Activated CD8-positive, alpha-beta memory T cell treated with anti-CD3 and anti-CD28 coated beads, Interleukin-2, amount 50 U/mL, for 4 hours (primary cell): ENCODE measurements at places on chromosomes 16 and 17.

- DNase-seq, result no peak
Observed at GRCh38 chr16:89981414-89981813, 32.9 kb downstream of the DEF8 start.

DNA sequence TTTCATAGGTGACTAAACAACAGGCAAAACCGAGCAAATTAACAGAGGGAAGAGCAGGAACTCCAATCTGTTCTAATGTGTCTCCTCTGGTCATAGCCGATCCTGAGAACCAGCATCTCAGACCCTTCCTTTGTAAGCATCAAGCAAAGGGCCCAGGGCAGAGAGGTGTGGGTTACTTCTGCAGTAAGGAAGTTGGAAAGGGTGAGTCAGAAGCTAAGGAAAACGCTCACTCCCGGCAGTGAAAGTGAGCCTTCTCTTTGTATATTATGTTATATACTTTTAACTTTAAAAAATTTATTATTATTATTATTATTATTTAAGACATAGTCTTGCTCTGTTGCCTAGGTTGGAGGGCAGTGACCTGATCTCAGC is 77.7 kb downstream of the MRM3 start:
- no peak for DNase-seq

DNA sequence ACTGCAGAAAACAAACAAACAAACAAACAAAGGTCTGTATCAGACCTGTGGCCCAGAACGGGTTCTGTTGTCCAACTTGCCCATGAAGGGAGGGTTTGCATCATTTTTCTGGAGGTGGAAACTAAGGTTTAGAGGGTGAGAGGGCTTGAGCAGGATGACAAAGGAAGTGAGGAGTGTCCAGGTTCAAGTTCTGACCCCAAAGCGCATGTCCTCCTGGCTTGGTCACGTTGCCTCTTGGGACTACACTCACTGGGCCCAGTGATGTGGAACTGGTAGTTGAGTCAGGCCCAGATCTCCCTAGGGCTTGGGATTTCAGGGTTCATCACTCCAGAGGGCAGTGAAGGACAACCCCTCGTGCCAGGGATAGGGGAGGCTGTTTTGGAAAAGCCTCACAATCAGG is 1.8 kb downstream of the SREBF1 start:
- DNase-seq, result no peak

DNA sequence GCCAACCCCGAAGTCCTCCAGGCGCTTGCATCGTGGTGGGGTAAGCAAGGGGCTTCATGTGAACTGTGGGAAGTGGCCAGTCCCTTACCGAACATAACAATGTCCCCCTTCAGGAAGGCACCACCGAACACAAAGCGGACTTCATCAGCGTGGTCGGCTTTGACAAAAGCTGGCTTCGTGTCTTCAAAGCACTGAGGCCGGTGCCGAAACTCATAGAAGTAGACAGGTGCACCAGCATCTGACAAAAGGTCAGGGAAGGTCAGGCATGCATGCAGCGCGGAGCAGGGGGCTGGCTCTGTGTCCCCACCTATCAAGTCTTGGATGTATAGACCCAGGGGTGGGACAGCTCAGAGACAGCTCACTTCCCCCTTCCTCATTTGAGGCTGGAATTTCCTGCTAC is 16.6 kb upstream of the CES1 start:
- no peak for DNase-seq

DNA sequence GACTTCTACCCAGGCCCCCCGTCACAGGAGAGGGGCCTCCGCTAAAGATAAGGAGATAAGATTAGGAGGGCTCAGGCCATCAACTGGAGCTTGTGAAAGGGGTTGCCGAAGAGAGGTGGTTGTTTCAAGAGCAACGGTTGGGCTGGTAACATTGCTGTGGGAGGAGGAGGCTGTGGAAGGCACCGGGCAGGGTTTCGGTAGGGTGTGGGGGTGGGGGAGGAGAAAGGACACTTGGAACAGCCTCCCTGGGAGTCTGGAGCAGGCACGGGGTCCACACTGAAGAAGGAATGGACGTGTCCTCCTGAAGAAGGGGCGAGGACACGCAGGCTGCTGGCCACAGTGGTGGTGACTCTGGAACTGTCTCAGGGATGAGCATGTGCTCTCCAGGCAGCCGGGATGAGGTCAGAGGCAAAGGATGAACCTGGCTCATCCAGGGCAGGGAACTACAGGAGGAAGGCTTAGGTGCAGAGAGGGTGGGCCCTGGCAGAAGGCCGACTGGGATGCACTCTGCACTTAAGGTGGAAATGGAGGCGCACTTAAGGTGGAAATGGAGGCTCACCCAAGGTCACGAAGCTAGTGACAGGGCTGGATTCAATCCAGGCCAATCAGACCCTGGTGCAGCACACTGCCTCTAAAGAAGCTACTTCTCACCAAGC is 1.2 kb upstream of the EPX start:
- DNase-seq, result no peak

- no peak for DNase-seq
Observed at GRCh38 chr17:3497101-3497500, 21.3 kb downstream of the ASPA start.

DNA sequence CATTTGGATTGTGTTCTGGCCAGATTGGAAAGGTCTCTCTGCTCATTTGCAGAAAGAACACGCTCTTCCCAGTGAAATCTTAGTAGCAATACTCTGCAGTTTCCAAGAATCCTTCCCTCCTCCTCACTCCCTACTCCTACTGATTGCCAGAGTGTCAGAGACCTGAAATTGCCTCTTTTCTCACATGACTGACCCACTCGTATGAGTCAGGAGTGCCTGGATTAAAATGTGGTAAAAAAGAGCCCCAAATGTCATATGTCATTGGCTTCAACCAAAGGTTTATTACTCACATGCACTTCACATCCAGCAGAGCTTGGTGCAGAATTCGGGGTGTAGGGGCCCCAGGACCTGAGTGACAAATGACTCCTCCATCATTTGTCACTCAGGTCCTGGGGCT is 39.7 kb upstream of the IRX3 start:
- DNase-seq, result no peak

GRCh38 chr17:60386147-60387058 is 5.5 kb downstream of the USP32 start:
- no peak for DNase-seq

DNA sequence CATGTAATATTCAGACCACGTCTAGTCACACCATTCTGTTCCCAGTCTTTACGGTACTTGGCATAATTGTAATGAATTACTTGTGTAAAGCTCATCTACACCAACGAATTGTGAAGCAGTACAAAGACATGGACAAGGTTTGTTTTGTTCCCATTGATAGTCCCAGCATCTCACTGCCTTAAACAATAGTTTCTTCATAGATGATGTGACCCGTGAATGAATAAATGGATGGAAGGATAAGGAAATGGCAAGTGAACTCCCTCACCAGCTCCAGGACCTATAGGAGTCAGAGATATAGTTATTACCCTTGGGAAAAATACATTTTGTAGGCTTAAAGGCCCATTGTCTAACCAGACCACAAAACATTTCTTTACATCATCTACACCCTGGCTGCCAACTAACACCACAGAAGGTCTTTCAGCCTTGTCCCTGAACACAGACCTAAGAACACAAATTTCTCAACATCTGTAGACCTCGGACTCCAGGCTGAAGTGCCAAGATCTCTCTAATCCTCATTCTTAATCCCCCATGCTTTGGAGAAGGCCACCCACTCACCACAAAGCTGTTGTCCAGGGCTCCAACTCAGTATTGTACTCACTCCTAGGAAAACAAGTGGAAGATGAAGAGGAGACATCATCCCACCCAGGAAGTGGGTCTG is 38.2 kb downstream of the MAF start:
- DNase-seq, result no peak

DNA sequence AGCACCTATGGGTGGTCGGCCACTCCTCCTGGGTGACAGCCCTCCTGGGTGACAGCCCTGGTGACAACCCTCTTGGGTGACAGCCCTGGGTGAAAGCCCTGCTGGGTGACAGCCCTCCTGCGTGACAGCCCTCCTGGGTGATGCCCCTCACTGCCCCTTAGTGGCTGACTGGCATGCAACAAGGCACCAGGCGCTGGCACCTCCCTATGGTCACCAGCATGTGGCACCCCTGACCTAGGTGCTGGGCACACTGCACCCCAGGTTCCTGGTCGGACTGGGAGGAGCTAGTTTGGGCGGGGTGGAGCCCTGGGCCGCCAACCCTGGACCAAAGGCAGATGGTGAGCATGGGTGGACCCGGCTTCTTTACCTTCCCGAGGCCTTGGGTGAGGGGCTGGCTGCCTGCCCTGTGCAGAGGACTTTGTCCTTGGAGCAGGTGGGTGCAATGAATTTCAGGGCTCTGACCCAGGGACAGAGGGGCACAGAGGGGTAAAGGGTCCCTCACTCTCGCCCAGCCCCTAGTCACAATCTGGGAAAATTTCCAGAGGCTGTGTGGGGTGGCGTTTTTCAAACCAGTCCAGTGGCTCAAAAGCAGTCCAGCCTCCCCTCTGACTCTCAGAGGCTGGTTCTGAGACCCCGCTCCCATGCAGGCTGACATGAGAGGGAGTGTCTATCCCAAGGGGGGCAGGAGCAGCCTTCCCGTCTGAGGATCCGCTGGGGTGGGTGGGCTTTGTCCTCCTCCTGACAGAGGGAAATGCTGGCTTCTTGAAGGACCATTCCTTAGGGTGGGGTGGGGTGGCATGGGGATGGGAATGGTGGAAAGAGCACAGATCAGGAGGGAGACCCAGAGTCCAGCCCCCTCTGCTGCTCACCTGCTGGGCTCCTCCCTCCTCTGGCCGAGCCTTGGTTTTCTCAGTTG is 25.9 kb upstream of the TNFRSF13B start:
- peak; percentile 77 for DNase-seq

- no peak for DNase-seq
Observed at GRCh38 chr17:65228734-65229620, 91.8 kb downstream of the RGS9 start.

DNA sequence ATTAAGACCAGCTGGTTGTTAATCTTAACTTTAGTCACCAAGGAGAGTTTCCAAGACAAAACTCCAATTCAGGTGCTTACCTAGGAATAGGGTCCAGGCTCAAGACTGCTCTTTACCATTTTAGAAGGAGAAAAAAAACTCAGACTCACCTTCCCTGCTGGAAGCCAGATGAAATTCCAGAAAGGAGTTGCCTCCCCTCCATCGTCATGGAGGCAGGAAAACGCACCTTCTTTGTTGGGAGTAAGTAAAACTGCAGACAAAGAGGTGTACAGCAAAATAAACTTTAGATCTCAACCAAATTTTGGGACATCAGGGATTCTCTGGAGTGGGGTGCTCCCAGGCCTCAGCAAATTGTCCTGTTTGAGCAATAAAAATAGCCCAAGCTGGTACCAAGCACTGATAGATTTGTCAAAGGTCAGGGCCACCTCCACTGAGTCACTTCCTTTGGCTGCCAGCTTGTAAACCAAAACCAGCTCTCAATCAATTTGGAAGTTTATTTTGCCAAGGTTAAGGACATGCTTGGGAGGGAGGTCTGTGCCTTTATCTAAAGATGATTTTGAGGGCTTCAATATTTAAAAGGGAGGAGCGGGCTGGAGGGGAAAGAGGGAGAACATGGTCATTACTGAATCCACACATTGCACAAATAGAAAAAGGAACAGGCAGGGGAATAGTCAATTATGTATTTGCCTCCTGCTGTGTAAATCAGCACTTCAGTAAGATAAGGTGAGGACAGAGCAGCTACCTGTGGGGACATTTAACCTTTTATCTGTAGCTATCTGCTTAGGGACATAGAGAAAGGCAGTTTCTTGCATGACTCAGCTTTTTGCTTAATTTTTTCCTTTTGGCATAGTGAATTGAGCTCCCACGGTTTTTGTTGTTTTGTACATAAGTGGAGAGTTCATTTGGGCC is 1.5 kb upstream of the ALDH3A2 start:
- no peak for DNase-seq

GRCh38 chr16:83215406-83216001 is 588.7 kb downstream of the CDH13 start:
- DNase-seq, result peak; percentile 20

- no peak for DNase-seq
Observed at GRCh38 chr17:35294756-35295155, 51.9 kb downstream of the SLFN5 start.

GRCh38 chr17:74118504-74118903 is 85.0 kb upstream of the RPL38 start:
- DNase-seq, result no peak

DNA sequence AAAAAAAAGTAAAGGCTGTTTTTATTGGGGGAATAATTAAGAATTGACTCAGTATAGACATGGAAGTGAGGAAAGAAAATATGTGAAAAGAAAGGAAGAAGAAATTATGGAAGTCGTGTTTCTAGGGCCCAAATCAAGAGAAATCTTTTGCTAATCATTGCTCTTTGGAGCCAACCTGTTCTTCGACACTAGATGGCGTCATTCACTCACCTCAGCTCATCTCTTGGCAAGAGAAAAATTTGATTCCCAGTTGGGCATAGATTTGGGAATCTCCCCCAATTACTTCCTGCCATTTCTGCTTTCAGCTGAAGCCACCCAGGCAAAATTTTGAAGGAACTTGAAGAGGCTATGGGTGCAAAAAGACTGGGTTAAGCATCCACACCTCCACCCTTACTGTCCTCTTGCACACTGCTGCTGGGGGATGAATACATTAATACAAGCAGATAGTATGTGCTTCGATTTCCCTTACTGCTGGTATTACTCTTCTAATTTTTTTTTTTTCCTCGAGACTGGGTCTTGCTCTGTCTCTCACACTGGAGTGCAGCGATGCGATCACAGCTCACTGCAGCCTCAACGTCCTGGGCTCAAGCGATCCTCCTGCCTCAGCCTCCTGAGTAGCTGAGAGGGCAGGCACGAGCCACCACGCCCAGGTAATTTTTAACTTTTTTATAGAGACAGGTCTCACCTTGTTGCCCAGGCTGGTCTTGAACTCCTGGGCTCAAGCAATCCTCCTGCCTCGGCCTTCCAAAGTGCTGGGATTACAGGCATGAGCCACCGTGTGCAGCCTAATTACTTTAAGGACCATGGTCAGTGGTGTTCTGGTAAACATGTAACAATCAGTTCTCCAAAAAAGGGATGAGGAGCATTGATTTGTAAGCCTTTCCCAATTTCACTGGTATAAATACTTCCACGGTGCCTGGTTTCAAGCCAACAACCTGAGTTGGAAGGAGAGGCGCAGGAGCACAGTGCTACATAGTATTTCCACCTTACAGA is 13.5 kb downstream of the PSMD7 start:
- no peak for DNase-seq

DNA sequence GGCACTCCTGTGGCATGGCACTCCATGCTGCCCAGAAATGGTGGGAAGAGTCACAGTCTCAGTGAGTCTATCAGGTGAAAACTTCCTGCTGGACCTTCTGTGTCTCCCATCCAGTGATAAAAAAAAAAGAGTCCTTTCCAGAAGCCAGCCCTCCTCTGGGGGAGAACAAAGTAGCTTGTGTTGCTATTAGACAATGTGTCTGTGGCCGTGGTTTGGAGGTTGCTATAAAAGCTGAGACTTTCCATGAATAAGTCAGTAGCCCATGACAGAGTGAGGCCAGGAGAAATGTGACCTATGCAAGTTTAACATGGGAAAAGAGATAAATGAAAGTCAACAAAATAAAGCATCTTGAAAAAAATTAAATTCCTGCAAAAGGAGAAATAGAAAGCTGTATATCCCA is 250.7 kb upstream of the MON1B start:
- DNase-seq, result no peak

- DNase-seq, result no peak
Observed at GRCh38 chr17:2883544-2884213, 87.4 kb downstream of the RAP1GAP2 start.

GRCh38 chr17:81436294-81436849 is 41.1 kb downstream of the BAHCC1 start:
- DNase-seq, result no peak

GRCh38 chr16:49405123-49405522 is 31.5 kb downstream of the C16orf78 start:
- DNase-seq, result no peak
